ENCODE measurements at places on chromosomes 4 and X.

- DNase-seq, result no peak
Measured at GRCh38 chr4:8405516-8405875, 35.0 kb downstream of the ACOX3 start.

DNA sequence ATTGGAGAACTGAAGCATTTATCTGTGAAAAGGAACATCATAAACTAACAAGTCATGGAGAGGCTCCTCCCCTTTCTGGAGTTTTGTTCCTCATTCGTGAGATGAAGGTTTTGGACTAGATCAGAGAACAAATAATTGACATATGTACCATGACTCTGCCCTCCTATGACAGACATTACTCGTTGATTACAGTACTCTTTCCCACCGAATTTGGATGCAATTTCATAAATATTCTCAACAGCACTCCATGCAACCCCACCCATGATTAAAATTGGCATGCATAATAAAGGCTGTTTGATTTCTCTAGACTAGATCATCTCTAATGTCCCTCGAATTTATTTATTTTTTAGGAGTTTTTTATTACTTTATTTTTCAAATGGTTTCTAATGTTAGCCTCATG, 258.9 kb upstream of the LDB2 start:
- DNase-seq, result no peak

GRCh38 chr4:48967631-48968030, 18.4 kb upstream of the CWH43 start:
- DNase-seq, result no peak

DNA sequence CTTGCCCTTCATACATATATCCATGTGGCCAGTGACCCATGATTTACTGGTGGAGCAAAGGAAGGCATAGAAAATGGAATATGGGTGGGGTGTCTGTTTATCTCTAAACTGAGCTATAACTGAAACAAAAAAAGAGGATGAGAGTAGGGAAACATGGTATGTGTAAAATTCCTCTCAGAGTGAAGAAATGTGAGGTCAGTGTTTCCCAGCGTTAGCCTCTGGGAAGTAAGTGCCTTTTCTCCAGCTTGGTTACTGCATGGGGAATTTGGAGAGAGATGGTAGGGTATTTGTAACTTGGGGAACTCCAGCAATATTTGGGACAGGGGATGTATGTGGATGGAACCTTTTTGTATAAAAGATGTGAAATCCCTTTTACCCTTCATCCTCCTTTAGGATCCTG, 89.4 kb downstream of the AFF1 start:
- DNase-seq, result no peak

- DNase-seq, result no peak
Measured at GRCh38 chr4:132504438-132504837, 644.7 kb upstream of the PCDH10 start.

DNA sequence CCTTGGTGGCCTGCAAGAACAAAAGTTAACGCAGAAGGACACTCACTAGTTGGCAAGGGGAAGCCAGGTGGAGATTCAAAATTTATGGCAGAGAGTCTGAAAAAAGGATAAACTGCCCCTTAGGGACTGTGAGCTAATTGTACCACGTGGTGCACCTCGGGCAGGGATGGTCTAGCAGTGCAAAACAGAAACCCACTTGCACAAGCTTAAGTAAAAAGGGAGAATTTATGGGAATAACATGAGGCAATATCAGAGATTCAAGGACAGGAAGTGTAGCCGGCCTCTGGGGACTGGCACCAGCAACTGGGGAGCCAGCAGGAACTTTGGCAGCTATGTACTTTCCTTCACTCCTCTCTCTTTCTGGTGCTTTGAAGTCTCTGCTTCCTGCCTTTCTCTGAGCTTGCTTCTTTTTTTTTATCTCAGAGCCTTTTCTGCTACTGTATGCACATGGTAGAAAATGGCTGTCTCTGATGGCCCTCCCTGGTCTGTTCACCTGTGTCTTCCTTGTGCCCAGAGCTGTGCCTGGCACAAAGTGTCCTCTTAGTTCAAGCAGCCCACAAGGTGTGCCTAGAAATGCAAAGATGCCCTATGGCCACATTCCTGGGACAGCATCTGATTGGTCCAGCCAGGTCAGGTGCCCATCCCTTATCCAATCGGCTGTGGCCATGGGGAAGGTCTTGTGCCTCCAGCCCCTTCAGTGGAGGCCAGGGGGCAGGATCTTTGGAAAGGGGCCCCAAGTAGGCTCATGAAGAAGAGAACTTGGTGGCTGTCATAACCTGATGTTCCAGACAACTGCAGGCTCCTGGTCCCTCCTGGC, 114.8 kb upstream of the ATP6AP2 start:
- DNase-seq, result no peak

DNA sequence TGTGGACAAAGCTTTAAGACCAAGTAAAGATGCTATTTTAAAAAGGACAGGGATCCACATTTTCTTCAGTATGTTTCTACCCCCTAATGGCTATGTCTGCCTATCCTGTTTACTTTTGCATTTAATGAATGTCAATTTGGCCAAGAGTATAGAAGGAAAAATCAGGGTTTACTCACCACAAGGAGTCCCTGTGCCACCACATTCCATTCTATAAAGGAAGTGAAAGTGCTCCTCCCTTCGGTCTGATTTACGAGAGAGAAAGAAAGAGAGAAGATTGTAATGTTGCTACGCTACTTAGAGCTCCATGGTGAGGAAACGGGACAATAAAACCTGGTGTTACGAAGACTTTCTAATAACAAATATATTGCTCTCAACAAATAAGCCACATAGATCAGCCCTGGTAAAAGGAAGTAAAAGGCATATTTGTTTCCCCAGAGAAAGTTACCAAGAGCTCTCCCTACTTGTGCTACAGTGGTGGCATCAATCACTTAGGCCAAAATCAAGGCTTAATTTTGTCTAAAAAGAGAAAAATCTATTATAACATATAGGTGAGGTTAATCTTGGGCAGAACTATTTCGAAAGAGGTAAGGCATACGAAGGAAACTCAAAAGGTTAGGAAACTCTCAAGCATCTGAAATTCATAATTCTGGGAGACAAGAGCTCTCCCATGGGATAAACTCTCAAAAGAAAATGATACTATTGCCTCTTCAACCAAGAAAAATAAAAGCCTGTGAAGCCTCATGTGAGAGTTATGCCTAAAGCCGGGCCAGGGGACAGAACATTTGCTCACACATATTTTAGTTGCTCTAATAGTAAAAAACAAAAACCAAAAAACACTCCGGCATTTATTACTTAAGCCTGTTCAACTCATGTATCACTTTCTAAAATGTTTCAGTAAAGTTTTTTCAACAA, 29.5 kb downstream of the TAPT1 start:
- no peak for DNase-seq

- no peak for DNase-seq
Measured at GRCh38 chr4:153426207-153426885, 39.8 kb upstream of the TMEM131L start.

DNA sequence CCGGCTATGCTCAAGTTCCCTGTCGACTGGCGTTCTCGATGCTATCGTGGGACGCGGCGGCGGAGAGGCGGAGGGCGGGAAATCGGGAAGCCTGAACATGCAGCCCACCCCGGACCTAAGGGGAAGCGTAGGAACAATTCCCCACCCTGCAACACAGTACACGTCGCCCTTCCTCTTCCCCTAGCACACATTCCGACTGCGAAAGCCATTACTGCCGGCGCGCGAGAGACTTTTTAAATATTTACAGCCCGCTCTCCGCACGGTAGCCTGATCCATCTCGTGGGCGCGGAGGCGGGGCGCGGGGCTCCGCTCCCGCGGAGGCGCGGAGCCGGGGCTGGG, 48.1 kb upstream of the BCOR start:
- DNase-seq, result no peak

DNA sequence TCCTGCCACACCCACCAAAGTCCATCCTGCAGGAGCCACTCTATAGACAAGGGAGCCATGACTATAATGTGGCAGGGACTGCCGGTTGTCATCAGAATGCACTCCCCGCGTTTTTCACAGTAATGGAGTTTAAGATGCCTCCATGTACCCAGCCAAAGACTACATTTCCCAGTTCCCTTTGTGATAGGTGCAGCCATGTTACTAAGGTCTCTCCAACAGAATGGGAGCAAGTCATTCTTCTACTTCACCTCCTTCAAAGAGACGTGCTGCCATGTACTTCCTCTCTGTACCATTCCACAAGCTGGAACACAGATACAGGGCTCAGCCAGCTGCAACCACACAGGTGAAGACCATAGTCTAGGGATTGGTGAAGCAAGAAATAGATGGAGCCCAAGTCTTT, 126.7 kb downstream of the CORIN start:
- no peak for DNase-seq

- no peak for DNase-seq
Measured at GRCh38 chr4:16206301-16206700, 20.0 kb downstream of the TAPT1 start.
